ENCODE measurements at places on chromosomes 7 and 10.

- DNase-seq: no peak
These were observed 15.2 kb upstream of the GJC3 start for GRCh38 chr7:99944497-99945070.

- no peak for DNase-seq
These were observed 12.8 kb downstream of the CPA1 start for GRCh38 chr7:130393101-130393561.

- no peak for DNase-seq
These were observed 120.8 kb downstream of the TNS3 start for GRCh38 chr7:47461161-47461560.

DNA sequence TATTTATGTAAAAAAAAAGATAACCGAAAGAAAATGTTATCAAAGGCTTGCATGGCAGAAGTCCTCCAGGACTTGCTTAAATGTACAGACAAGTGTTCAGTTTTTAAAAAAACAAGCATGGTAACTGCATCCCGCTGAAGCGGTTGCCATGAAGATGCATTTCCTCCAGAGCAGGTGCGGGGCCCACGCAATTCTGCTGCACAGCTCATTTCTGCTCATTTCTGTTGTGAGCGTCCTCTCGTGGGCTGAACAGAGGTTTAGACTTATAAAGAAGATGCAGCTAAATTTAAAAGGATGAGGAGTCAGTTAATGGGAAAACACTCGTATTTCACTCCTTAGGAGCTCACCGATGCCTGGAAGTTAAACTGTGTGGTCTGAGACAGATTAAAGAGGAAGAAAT, 247.6 kb downstream of the DNAJB6 start:
- no peak for DNase-seq

DNA sequence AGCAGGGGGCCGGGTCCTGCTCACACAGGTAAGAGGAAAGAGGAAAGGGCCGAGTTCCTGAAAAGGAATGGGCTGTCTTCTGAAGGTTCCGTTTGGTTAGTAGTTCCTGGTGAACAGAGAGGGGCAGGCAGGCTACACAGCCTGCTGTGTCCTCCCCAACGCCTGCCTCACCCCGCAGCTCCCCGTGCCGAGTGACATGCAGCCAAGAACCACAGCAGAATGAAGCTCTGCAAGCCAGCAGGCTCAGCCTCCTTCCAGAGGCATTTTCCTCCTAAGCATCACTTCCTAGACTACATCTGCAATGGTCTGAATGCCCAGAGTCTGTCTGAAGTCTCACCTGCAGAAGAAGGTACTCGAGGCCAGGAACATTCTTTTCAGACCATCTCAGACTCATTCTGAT, 202.4 kb upstream of the TCERG1L start:
- no peak for DNase-seq

All from stimulated activated CD8-positive, alpha-beta memory T cell treated with anti-CD3 and anti-CD28 coated beads, Interleukin-2, amount 100 ng/mL, for 1 hour (primary cell).